ENCODE measurements at places on chromosomes 5 and 9.

- no peak for DNase-seq
Observed at GRCh38 chr9:137058521-137059234, 4.8 kb upstream of the ENTPD2 start.

GRCh38 chr9:89817151-89817950, 212.5 kb downstream of the GADD45G start:
- no peak for DNase-seq

- DNase-seq: no peak
Observed at GRCh38 chr5:96856371-96856770, 19.9 kb upstream of the ERAP2 start.

DNA sequence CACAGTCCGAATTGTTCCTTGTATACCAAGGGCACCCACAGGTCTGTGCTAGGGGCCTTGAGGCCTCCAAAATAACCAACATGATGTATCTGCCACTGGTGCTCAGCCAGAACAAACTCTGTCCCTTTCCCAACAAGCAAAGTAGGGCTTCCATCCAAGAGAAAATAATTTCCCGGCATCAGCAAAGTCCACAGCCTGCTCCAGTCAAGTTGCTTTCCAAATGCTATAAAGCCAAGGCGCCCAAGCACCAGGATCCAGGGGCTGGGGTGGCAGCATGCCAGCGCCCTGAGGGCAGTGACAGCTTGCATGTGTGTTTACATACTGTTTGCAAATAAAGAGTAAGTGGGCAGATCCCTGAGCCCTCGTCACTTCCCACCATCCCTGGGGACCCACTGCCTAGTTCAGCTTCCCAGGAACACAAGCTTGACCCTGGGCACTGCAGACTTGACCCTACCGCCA, 155.9 kb downstream of the ERCC6L2 start:
- DNase-seq: no peak

GRCh38 chr5:179126506-179126991, 66.4 kb downstream of the ZNF354C start:
- DNase-seq: no peak

GRCh38 chr5:150114773-150115408, 28.5 kb upstream of the CSF1R start:
- no peak for DNase-seq

DNA sequence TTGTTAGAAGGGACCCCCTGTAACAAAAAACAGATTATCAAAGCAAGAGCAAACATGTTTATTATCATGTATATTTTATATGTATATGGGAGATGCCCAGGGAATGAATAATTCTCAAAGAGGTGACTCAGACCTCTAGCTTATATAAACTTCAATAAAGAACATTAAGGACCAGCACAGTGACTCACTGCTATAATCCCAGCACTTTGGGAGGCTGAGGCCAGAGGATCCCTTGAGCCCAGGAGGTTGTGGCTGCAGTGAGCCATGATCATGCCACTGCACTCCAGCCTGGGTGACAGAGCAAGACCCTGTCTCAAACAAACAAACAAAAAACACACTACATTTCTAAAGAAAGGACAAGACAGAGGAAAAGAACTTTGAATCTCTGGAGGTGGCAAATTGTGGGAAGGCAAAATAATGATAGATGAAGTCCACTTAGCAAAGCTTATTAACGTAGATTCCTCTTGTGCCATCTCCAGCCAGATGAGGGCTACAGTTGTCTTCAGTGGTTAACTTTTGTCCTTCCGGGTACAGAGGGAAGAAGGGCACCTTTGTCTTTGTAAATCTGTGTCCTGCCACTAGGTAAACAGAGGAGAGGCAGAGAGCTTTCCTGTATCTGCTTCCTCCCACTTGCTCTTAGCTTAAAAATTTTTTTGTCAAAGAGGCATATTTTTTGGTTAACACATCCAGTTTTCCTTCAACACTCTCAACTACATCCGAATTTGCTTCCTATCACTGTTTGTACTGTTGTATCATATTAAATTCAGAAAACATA, 7.5 kb upstream of the RFK start:
- no peak for DNase-seq

GRCh38 chr5:57094753-57095683, 78.8 kb upstream of the GPBP1 start:
- DNase-seq: no peak

- no peak for DNase-seq
Observed at GRCh38 chr9:4237748-4238511, 61.9 kb downstream of the GLIS3 start.

- DNase-seq: no peak
Observed at GRCh38 chr5:158027806-158028775, 169.1 kb upstream of the CLINT1 start.

- DNase-seq: no peak
Observed at GRCh38 chr5:34858790-34859189, 19.8 kb downstream of the TTC23L start.

DNA sequence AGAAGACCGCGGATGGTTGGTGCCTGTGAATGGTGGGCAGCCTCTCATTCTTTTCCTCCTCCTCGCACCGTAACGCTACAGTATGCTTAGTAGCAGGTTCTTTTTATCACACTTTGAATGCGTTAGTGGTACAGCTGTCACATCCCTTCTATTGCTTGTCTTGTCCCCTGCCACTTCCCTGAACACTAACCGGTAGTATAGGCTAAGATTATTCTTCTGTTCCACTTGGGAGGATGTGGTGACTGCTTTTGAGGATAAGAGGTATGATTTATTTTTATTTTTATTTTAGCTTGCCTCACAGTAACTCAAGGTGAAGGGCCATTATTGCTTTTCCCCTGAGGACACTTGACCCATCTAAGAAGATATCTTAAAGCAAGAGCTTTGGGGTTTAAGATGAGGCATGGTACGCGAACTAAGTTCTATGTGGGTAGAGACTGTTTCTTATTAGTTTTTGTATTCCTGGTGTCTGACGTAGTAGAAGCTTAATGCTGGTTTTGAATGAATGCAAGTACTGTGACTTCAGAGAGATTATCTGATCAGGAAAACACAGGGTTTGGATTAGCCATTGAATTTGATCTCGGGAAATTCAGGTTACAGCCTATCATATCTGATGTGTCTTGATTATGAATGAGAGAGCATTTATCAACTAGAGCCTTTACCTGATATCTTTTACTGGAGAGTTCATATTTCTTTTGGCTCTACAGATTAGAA, 951 bp downstream of the UNC13B start:
- no peak for DNase-seq

DNA sequence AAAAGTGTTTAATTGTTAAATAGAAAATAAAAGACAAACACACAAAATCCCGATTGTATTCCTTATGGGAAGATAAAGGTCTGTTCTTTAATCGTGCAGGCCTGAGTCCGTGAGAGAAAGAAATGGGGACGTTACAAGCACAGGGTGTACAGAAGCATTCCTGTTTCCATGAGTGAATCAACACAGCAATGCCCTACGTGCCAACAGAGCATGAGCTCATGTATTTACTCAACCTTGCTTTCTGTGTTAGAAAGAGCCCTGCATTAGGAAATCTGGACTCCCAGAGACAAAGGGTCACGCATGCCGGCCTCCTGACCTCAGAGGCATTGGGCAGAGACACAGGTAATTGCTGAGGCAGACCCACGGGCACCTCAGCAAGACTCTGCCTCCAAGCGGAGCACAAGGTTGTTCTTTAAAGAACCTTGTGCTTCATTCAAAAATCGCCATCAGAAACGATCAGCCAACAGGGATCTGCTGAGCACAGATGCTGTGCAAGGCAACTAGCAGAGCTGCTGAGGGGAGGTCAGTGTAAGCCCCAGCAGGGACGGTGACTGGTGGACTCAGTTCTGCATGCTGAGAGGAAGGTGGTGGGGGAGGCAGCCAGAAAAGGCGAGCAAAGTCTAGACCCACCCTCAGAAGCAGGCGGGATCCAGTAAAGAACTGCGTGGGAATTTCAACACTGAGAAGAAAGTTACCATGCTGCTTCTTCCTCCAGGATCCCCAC, 101.0 kb downstream of the TLE1 start:
- no peak for DNase-seq

GRCh38 chr5:72248410-72248981, 71.5 kb downstream of the MRPS27 start:
- DNase-seq: no peak

DNA sequence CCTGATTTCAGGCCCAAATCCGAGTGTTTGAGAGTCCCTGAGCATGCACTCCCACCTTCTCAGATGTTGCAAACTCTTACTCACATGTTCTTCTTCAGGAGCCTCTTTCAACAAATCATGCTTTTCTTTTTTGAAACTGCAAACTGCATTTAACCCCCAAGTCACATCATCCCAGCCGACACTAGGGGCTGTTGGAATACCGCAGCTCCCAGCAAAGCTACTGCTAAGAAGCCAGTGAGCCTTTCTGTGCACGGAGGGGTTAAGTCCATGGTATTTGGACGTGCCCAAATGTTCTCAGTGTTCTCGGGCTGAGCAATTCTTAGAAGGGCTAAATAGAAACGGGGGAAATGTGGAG, 282.9 kb downstream of the NFIB start:
- DNase-seq: no peak

GRCh38 chr9:133280392-133280791, 5.4 kb upstream of the ABO start:
- no peak for DNase-seq

GRCh38 chr5:102778478-102778877, 23.4 kb downstream of the PAM start:
- peak; percentile 70 for DNase-seq
